ENCODE measurements at places on chromosomes 3 and 15. TPM values are rescaled to one million over a fixed set of nuclear protein-coding genes. Genes with fewer than 3 reads are reported as not detected.

The C3orf33 gene
- 0.60 TPM for total RNA-seq

The CCDC39 gene
- total RNA-seq = not detected

DNA sequence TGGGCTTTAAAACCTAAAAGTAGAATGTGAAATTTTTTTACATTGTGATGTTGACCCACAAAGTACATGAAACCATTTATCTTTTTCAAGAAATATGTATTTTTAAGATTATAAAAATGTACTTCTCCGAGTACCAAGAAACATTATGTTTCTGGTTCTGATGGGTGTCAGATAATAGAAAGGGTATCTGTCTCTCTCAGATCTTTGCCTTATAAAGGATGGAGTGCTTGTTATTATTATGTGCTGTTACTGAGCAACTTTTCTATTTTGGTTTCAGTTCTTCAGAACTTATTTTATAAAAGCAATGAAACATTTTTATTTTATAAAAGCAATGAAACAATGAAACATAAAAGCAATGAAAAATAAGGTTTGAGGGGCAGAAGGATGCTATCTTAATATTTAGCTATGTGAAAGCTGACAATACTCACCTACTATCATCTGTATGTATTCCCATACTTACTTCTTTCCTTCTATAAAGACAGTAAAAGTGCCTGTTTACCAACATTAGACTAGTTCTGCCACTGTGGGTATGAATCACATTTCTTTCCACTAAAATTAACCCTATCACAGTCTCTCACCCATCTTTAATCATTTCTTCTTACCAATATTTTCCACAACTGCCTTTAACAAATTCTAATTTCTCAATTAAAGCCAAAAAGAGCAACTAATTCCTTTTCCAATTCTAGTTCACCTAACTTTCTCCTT lies 540.7 kb upstream of the KCNMB2 start:
- peaks cover 10% of the 10 kb centered on the region for H3K36me3 ChIP-seq
- no peak for DNase-seq
- H3K4me3 ChIP-seq = no peak overlapping the region
- peaks cover 4% of the 10 kb centered on the region for H3K4me1 ChIP-seq

DNA sequence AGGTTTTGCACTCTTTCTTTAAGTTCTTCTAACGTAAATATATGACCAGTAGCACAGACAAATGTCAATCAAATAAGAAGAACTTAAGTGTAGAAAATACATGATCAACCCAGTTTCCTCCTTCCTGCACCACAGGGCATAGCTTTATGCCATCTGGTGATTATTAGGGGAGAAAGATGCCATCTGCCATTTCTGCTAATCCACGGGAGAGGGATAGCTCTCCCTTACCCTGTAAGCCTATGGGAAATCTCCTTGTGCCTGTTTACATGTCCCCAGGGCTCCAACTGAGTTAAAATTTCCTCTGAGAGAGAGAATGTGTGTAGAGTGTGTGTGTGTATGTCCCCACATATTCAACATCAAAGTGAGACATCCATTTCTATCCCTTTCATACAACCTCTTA lies 135.9 kb downstream of the RSL24D1 start:
- H3K27me3 ChIP-seq = peaks cover 8% of the 10 kb centered on the region
- no peaks in the 10 kb centered on the region for H3K36me3 ChIP-seq
- H3K4me3 ChIP-seq = no peak overlapping the region
- DNase-seq = no peak
- no peak overlapping the region for H3K27ac ChIP-seq

DNA sequence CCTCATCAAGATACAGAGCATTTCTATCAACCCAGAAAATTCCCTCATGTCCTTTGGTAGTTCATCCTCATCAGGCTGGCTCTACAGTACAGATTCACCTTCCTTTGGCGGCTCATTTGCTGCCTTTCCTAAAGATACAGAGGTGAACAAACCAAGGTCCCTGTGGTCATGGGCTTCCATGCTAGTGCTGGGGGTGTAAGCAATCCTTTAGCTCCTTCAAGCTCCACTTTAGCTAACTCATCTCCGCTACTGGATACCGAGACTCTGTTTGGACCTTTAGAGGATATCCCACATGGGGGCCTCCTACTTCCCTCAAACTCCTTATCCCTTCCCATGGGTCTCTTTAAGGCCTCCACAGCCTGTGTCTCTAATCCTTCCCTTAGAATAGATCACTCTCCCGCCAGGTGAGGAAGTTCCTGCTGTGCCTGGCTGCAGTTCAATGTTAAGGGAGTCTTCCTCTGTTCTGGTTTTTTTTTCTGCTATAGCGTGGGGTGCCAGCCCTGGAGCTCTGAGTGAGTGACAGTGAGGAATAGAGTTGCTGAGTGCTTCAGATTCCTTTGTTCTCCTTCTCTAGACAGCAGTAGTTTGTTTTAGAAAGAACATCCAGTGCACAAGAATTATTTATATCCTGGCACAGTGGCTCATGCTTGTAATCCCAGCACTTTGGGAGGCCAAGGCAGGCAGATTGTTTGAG lies 30.7 kb downstream of the CLEC3B start:
- peaks cover 16% of the 10 kb centered on the region for H3K27me3 ChIP-seq
- no peak overlapping the region for H3K27ac ChIP-seq
- H3K36me3 ChIP-seq = no peaks in the 10 kb centered on the region
- H3K4me3 ChIP-seq = no peak overlapping the region
- DNase-seq = no peak
- peaks cover 19% of the 10 kb centered on the region for H3K4me1 ChIP-seq

DNA sequence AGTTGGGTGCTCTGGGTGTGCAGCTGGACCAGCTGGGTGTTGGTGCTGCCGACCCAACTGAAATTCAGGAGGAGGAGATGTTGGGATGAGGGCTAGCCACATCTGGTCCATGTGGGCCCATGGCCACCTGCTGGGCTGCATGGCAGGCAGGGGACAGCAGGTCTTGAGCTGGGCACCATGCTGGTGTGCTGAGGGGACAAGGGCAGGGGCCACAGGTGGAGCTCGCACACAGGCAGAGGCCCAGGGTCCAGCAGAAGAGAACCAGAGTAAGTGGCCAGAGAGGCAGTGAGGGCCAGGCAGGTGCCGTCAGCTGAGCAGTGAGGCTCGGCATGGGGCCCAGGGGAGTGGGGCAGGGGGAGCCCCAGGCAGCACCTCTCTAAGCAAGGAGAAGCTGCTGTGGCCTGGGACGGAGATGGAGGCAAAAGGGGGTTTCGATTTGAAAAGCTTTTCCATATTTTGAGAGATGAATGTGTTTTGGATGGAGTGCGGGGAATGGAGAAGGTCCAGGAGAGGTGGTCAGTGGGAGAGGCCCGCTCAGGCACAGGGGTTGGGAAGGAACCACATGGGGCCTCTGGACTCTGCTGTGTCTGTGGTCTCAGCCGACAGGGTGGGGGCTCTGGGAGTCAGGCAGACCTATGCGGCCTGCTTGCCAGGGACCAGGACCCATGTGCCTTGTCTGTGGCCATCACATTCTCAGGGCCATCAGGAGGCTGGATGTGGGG lies 30.5 kb upstream of the PLXNA1 start:
- DNase-seq = no peak
- H3K4me3 ChIP-seq = no peak overlapping the region
- H3K36me3 ChIP-seq = no peaks in the 10 kb centered on the region
- H3K27ac ChIP-seq = no peak overlapping the region
- no peaks in the 10 kb centered on the region for H3K27me3 ChIP-seq

DNA sequence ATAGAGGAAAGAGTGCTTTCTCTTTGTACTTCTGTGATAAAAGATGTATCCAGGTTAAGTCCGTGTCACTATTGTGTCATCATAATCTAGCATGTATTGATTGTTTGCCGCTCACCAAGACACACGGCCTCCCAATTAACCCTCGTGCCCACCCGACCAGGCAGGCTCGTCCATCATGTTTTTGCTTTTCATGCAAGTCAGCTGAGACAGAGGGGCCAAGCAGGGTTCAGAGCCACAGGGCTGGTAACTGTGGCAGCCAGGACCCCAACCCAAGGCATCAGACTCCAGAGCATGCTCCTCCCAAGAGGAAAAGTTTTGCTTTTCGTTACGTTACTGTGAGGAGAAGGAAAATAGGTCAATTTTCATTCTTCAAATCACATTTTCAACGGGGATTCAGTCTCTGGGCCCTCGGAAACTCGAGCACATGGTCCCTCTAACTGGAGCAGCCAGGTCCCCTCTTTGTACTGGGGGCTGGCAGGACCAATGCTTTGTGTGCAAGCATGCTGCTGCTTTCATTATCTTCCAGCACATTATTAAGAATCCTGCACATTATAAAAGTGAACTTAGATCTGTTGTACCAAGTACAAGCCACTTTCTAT lies 161.1 kb upstream of the TOPAZ1 start:
- H3K36me3 ChIP-seq = no peaks in the 10 kb centered on the region
- H3K4me1 ChIP-seq = no peaks in the 10 kb centered on the region
- no peak overlapping the region for H3K4me3 ChIP-seq
- no peak overlapping the region for H3K27ac ChIP-seq
- H3K27me3 ChIP-seq = peaks cover 14% of the 10 kb centered on the region
- no peak for DNase-seq

All from activated CD8-positive, alpha-beta T cell treated with anti-CD3 and anti-CD28 coated beads, Interleukin-2, amount 10 ng/mL, durations not matched to agents 7 days and 5 days (primary cell).